ENCODE measurements at places on chromosomes 3 and 15.

DNA sequence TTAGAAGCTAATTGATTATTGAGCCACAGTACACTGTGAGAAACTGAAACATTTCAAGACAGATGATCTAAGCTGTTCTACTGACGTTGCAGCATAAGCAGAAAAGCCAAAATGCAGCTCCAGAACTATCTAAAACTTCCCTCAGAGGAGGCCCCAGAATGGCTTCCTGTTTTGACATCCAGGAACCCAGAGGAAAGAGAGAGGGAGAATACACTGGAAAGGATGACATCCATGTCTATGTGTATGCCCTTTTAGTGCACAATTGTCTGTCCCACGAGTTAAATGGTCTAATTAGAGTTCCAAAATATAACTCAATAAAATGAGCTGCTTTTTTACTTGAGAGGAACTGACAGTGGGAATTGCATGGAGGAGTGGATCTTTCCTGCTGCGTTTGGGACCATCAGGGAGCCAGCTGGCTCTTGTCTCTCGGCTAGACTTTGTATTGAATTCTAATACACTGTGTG, 688.1 kb downstream of the ZNF385D start:
- DNase-seq: no peak

DNA sequence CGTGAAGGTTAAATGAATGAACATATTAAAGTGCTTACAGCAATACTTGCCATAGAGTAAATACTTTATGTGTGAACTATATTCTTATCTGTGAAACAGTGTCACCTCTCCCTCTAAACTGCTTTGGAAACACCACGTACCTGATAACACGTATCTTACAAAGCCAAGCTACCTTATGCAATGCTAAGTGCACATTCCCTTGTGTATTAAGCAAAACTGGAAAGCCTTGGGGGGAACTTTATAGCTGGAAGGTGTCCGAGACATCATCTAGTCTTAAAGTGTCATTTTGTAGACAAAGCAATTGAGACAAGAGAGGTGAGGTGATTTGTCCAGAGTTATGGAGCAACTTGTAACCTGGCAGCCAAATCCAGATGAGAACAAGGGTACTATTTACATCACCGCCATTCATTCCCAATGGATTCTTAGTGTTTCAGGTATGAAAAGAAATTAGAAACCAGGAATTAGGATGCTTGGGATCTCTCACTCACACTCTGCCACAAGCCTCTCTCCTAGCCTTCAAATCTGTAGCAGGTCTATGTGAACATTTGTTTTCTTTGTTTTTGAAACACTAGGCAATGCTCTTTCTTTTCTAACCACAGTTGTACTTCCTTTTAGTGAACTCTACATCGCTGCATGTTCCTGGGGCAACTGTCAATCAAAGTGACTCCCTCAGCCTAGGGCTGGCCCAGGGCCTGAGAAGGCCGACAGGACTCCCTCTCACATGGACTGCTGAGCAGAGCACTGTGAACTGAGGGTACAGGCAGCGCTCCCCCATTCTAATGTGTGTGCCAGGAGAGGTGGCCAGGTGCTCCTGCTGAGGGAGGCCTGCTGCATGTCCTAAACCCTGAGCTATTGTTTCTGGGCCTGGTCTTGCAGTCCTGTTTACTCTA, 13.9 kb upstream of the MGLL start:
- DNase-seq: no peak

GRCh38 chr3:29181872-29182271, 99.0 kb upstream of the RBMS3 start:
- DNase-seq: no peak

GRCh38 chr15:89817701-89818280, 3.1 kb upstream of the ANPEP start:
- peak; percentile 64 for DNase-seq

GRCh38 chr15:31256378-31257265, 70.0 kb upstream of the KLF13 start:
- no peak for DNase-seq

- no peak for DNase-seq
Observed at GRCh38 chr3:116981089-116981488, 271.5 kb downstream of the TUSC7 start.

DNA sequence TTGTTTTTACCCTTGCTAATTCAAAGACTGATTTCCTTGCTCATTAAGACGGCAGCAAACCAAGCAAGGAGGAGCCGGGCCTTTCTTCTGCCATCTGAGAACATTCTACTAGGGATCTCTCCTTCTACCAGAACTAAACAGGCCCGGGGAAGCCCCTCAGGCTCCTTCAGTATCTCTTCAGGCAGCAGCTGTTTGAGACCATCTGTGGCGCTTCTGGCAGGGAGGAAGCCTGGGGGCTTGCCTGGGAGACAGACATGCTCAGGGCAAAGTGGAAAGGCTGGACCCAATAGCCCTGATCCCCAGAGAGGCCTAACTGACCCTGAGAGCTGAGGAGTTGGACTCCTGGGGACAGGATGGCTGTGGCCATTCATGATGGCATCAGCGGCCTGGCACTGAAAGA, 67.9 kb downstream of the FEM1B start:
- no peak for DNase-seq

DNA sequence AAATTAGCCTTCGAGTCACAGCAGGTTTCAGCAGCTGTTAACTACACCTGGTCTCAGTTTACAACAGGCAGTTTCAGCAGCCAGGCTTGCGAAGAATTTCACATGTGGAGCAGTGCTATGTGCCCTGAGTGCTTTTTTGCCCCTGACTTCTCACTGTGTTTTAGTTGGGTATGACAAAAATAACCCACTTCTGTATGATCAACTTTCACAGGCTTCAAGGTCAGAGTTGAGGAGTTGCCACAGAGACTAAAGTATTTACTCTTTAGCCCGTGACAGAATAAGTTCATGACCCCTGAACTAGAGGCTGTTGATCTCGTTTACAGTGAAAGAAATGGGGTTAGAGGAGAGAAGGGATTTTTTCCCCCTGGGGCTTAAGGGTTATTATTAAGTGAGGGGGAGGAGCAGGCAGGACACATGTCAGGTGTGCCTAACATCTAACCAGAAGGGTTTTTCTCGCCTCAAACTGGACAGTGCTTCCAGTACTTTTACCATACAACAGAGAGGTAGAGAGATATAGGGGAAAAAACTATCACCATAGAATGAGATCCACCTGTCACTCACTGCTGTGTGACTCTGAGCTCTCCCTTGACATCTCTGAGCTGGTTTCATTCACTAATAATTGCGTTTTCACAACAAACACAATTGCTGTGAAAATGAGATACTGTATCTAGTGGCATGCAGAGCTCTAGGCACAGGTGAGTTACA, 14.0 kb upstream of the TOPBP1 start:
- DNase-seq: no peak

DNA sequence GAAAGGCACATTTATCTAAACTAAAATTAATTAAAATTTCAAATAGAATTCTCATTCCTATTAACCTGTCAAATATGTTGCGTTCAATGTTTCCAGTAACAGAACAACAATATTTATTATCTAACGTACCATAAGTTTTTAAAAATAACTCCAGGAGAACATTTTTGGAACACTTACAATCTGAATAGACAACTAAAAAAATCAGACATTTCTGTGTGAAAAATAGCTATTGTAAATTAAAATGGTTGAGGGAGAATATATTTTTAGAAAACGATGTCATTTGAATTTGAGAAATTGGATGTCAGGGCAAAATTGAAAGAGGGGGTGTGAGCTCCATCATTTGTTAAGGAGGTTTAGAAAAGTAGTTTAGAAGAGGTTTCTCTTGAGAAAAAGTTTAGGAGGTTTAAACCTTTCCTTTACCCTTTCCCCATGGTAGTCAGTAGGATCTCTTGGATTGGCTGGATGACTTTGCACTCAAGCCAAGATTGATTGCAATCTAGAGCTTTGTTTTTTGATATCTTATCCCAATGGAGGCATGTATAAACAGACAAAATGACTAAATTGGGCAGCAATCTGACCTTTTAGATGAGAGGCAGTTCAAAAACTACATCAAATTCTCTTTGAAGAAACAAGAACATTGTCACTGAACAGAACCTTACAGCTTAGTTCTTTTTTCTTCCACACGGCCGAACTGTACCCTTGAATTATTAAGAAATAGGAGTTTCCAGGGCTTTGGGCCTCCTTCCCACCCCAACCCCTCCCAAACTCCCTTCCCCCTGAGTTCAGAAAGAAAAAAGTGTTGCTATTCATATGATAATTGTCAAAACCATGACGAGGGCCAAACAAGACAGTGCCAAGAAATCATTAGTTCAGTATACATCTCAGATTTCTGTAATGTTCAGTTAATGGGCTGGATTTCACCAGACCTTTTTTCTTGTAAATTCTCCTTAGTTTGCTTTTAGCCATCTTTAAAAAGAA, 79.7 kb upstream of the CDIN1 start:
- peak; percentile 20 for DNase-seq

- DNase-seq: no peak
Observed at GRCh38 chr3:139934613-139935015, 371 bp upstream of the CLSTN2 start.

- DNase-seq: peak; percentile 66
Observed at GRCh38 chr15:37125143-37125542, 24.8 kb upstream of the MEIS2 start.

DNA sequence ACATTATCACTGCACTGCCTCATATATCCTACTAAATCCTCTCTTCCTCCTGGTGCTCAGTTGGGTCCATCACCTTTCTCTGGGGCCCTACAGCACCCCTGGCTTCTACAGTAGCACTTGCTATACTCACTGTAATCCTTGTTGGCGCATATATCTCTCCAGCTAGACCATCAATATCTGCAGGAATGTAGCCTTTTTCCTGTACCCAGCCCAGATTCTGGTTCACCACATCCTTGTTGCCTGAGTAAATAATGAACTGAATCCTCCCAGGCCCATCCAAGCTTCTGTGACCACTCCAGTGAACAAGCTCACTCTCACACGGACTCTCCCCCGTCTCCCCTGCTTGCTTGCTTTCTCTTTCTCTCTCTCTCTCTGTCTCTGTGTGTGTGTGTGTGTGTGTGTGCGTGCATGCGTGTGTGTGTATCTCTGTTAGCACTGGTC, 62.5 kb upstream of the LIPC start:
- DNase-seq: peak; percentile 95

DNA sequence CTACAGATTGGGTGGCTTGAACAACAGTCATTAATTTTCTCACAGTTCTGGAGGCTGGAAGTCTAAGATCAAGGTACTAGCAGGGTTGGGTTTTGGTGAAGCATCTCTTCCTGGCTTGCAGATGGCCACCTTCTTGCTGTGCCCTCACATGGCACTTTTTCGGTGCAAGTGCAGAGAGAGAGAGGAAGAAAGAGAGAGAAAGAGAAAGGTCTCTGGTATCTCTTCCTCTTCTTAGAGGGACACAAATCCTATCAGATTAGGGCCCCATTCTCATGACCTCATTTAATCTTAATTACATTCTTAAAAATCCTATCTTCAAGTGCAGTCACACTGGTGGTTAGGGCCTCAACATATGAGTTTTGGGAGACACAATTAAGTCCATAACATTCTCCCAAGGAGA, 167.1 kb downstream of the NFKBIZ start:
- no peak for DNase-seq

GRCh38 chr15:71784719-71785118, 25.6 kb upstream of the NR2E3 start:
- no peak for DNase-seq

- DNase-seq: no peak
Observed at GRCh38 chr3:16468002-16468335, 45.5 kb downstream of the RFTN1 start.

GRCh38 chr3:63654211-63654610, 1.7 kb downstream of the SNTN start:
- peak; percentile 20 for DNase-seq

Measured in IMR-90 (cell line).